ENCODE measurements at places on chromosomes 3 and 15.

DNA sequence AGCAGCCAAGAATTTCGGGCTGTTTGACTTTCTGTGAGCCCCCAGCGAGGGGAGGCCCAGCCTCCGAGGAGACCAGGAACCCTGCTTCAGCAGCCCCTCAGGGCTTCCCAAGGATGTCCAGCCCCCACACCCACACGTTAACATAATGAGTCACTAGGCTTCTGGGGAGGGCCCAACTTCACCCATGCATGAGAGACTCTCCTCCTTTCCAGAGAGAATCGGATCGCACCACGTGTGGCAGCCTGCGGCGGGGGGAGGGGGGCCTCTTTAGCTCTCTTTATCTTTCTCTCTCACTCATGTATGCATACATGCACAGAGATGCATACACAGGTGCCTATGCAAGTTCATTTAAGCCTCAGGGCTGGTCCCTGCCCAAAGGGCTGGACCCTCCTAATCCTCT is 3.1 kb upstream of the AP2M1 start:
- no peak for DNase-seq

DNA sequence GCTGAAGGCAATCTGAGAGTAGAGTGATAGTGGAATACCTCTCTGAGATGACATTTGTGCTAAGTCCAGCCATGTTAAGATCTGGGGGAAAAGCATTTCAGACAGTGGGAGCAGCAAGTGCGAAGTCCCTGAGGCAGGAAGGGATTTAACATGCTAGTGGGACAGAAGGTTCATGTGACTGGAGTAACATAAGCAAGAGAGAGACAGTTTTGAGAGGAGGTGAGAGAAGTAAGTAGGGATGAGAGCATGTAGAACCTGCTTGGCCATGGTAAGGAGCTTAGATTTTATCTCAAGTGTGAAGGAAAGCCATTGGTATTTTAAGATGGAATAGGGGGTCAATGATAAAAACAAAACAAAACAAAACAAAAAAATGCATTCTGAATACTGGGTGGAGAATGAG is 358.6 kb upstream of the KCNH8 start:
- no peak for DNase-seq

- DNase-seq = no peak
Measured at GRCh38 chr3:72017311-72017710, 232.4 kb upstream of the PROK2 start.

DNA sequence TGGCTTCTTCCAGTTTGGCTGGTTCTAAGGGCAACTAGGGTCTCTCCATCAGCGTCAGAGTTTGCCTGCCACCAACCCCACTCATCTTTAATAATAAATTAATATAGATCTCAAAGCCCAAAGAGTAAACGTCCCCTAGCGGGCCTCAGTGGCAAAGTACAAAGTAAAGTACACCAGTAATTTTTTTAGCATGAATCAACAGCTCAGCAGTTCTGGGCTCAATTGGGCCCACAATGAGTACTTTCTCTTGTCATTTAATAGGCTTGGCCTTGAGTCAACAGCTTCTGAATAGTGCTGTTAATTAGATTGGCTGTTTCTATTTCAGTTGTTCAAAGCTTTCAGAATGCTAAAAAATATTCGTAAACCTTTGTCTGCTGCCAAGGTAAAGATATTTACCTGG is 89.0 kb upstream of the PFN2 start:
- DNase-seq = no peak

GRCh38 chr3:160278210-160278609 is 53.0 kb downstream of the C3orf80 start:
- DNase-seq = no peak

GRCh38 chr3:43549626-43550290 is 72.1 kb downstream of the ANO10 start:
- no peak for DNase-seq

- DNase-seq = no peak
Measured at GRCh38 chr3:12255393-12255792, 33.5 kb upstream of the PPARG start.

- DNase-seq = no peak
Measured at GRCh38 chr3:39232859-39233258, 40.5 kb upstream of the XIRP1 start.

DNA sequence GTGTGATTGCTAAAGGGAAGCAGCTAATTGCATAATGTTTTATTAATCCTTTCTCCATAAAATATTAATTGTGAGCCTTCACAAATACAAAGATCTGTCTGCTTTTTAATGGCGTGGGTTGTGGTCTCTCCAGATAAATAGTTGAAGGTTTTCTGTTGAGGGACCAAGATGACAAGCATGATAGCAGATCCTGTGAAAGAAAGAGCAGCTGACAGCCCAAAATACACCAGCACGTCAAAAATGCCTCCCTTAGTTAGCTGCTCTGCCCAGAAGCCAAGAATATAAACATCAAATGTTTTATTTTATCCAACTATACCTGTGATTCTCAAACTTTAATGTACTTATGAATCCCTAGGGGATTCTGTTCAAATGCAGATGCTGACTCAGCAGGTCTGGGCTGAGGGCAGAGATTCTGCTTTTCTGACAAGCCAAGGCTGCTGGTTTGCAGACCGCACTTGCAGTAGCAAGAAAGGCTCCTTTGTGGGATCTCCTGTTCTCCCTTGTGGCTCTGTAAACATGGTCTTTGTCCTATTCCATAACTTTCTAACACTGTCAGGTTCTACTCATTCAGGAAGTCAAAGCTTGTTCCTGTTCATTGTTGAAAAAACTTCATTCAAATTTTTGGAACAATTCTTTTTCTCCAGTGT is 119.1 kb upstream of the SLC25A36 start:
- no peak for DNase-seq

DNA sequence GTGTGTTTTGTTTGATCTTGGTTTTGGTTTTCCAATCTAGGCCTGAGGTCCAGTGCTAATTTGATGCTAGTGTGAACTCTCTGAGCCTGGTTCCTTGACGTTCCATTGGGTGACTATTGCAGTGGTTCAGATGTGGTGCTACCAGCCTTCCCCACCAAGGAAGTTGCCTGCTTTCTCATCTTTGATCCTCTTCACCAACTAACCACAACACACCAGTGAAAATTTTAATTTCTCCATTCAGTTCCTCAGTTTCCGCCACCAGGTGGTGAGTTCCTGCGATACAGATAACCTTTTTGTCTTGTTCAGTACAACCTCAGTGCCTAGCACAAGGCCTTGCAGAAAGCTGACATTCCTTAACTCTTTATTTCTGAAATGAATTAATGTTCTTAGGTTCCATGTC is 337.4 kb upstream of the TPRG1 start:
- DNase-seq = no peak

DNA sequence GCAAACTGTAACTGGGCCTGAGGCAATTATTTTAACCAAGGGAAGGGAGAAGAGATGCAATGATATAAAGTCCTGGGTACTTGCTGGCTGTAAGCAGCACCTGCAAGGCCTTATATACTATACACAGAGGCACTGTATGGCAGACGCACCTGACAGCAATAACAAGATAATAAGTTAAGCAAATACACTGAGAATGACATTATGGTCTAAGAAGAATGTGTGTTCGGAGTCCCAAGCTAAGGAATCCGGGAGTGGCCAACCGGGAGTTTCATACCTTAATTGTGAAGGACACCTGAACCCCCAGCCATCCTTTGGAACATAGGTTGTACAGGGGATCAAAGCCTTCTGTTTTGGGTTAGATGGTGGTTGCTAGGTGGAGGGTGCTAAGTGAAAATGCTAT is 13.7 kb downstream of the FAM240A start:
- DNase-seq = no peak

DNA sequence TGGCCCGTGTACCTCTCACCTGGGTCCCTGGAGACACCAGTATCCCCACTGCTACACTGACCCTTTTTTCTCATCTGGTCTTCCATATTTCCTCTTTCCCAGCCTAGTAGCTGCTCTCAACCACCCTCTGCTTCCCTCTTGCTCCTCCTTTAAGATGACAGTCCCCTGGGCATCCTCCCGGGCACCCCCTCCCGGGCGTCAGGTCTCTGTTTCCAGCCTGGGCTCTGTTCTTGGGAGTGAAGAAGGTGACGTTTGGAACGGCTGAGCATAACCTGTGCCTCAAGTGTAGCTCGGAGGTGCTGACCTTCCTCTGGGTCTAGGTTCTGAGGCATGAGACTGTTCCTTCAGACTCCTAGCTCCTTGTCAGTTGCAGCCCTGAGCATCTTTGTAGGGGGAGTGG is 101.2 kb downstream of the VGLL4 start:
- no peak for DNase-seq

GRCh38 chr3:149941186-149941585 is 29.5 kb downstream of the PFN2 start:
- DNase-seq = no peak

DNA sequence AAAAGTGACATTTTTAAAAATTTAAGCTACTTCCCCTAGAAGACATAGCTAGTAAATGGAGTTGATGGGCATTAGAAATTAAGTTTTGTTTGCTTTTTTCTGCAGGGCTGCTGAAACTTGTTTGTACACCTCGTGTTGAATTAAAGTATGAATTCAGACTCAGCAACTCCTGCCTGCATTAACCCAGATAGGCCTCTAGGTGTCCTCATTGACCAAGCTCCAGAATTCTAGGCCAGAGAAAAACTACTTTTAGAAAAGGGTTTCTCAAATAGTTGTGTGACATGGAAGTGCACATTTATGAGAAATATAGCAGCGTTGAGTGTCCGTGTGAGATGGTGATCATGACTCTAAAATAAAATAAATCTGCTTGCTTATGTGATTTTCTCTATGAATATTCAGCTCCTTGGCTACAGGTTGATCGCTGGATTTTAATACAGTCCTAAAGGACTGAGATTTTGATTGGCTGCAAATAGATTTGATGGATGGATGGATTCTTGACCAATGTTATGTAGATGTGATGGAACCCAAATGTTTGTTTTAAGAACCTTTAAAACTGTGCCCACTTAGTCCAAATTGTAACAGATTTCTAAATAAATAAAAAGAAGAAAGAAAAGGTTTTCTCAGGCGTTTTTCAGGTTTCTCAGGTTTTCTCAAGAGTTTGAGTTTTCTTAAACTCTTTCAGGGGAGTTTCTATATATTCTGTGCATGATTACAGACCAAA is 39.4 kb upstream of the LMOD3 start:
- no peak for DNase-seq

DNA sequence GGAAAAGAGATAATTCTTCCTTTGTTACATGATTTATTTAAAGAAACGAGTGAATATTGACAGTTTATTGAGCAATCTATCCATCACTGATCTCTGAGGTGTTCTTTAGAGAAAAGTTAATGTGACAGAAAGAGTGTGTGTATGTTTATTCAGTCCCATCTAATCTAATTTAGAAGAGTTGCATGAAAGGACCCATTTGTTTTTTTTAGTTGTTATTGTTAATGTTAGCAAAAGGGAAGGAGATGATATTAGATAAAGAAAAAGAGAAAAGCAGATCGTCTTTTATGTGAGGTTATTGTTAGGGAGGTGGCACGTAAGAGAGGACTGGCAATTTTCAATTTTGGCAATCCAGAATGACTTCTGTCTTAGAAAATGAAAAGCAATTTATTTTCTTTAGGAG is 46.5 kb downstream of the NMD3 start:
- DNase-seq = no peak

- DNase-seq = peak; percentile 31
Measured at GRCh38 chr3:197750396-197750831, 731 bp downstream of the FYTTD1 start.

- DNase-seq = no peak
Measured at GRCh38 chr15:88624156-88624970, 3.2 kb downstream of the AEN start.

DNA sequence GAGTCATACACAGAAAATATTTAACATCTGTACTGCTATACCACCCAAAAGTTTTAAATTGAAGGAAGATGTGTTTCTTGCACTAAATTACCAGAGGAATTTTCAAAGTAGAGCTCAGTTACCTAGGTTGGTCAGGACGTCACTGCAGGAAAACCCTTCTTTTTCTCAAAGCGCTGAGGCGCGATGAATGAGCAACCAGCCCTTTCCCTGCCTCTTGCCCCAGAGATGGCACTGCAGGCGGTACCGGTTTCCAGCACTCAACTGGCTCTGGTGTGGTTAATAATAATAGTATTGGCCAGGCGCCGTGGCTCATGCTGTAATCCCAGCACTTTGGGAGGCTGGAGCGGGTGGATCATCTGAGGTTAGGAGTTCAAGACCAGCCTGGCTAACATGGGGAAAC is 49.3 kb downstream of the HES1 start:
- no peak for DNase-seq

- DNase-seq = no peak
Measured at GRCh38 chr15:57589281-57589680, 2.4 kb upstream of the MYZAP start.

- no peak for DNase-seq
Measured at GRCh38 chr3:157618075-157618760, 115.0 kb upstream of the VEPH1 start.

GRCh38 chr3:149277331-149277813 is 55.7 kb upstream of the CP start:
- DNase-seq = no peak

- no peak for DNase-seq
Measured at GRCh38 chr3:140995881-140996280, 54.2 kb downstream of the SLC25A36 start.

DNA sequence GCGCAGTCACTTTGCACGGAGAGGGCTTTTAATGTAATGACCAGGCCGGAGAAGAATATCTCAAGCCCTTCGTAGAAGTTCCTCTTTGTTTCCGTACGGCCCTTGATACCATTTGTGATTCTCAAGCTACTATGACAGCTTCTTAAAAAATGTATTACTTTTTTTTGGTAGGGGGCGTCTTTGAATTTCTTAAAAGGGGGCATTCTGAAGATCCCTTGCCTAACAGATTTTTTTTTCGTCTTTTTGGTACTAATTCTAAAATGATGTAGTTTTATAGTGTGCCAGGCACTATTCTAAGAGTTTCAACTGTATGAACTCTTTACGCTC is 614.0 kb downstream of the MCTP2 start:
- DNase-seq = no peak

DNA sequence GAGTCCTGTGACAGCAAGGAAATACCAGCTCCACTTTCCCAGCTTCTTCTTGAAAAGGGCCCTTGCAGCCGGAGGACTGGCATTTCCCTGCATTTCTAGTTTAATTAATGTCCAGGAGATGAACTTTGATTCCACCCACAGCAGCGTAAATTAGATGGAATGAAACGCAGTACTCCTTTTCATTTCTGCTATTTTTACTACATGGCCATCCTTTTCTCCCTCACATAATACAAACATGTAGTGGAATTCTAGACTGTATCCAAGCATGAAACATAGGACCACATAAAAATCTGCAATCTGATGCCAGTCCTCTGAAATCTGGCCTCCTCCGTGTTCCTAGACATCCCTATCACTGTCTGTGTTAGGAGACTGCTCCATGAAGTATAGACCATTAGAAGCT is 403.2 kb downstream of the NR2F2 start:
- DNase-seq = no peak

- no peak for DNase-seq
Measured at GRCh38 chr3:47024932-47025331, 45.5 kb downstream of the NBEAL2 start.

Data from stimulated activated CD8-positive, alpha-beta memory T cell treated with anti-CD3 and anti-CD28 coated beads, Interleukin-2, amount 100 ng/mL, for 48 hours (primary cell).